HS-27A (cell line): ENCODE measurements at places on chromosomes 6 and 20.

DNA sequence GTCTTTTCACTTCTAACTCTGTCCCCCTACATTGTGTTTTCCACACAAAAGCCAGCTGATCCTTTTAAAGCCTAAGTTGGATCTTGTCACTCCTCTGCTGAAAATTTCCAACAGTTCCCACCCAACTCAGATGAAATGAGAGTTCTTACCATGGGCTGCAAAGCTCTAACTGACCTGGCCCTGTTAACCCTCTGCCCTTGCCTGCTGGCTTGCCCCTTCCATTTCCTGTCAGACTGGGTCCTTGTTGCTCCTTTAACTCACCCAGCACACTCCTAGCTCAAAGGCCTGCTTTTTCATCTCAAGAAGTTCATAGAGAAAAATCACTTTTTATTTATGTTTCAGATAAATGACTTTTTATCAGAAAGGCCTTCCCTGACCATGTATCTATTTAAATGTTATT, 66.5 kb upstream of the HEY2 start:
- DNase-seq = no peak

- no peak for DNase-seq
Measured at GRCh38 chr6:154341871-154342270, 14.7 kb downstream of the IPCEF1 start.

- DNase-seq = peak; percentile 41
Measured at GRCh38 chr6:133701633-133702331, 187.1 kb upstream of the TCF21 start.

- DNase-seq = no peak
Measured at GRCh38 chr6:137000825-137001224, 43.9 kb downstream of the IL20RA start.

DNA sequence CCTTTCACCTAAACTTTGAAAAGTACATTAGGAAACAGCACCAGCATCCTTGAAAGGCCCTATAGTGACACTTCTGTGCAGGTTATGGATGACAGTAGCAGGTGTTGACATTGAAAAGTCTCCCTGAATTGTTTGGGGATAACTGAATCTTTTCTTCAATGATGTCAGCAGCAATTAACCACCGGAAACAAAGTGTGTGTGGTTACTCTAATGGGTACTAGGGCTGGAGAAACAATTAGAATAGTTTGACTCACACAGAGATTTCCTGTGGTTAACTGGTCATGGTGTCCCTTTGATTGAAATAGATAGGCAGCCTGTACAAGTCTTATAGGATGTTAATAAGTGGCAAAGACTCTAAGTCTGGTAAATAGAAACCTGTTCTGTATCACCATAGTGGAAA, 189.1 kb downstream of the TBX18 start:
- no peak for DNase-seq

- no peak for DNase-seq
Measured at GRCh38 chr6:52336919-52337561, 24.9 kb upstream of the PAQR8 start.

- no peak for DNase-seq
Measured at GRCh38 chr6:130965656-130966055, 97.4 kb downstream of the EPB41L2 start.

DNA sequence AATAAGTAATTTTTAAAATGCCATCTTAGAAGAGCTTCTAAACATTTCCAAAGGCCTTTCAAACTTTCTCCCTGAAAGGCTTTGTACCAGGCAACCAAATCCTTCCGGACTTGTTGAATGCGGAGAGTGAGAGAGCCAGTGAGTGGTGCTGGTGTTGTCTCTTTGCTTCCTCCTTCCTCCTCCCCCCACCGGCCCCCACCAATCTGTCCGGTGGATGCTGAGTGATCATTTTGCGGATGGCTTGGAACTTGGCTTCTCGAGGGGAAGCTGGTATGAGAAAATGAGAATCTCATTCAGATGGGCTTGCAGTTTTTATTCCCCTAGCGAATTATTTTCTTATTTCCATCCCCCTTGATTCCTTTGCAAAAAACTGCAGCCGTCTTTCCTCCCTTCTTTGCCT, 97.3 kb downstream of the ANKRD60 start:
- no peak for DNase-seq

DNA sequence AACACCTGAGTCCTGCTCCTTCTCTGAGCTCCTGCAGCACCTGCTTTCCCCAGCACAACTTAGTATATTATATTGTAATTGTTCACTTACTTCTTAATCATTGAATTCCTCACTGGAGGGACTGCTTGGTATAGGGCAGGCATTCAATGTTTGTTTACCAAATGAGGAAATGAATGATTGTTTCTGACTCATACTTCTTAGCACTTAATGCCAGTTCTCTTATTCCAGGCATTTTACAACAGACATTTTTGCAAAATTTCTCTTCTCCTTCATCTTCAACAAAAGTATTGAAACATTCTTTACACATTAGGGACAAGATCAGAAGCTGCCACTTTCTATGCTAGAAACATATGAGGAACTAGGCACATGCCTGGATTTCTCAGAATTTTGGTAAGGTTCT, 119.4 kb downstream of the TBX18 start:
- no peak for DNase-seq

- DNase-seq = no peak
Measured at GRCh38 chr6:161584621-161585340, 310.9 kb upstream of the AGPAT4 start.

- DNase-seq = no peak
Measured at GRCh38 chr20:46798430-46798829, 89.0 kb downstream of the SLC2A10 start.

- no peak for DNase-seq
Measured at GRCh38 chr6:123189816-123190215, 193.8 kb downstream of the CLVS2 start.

DNA sequence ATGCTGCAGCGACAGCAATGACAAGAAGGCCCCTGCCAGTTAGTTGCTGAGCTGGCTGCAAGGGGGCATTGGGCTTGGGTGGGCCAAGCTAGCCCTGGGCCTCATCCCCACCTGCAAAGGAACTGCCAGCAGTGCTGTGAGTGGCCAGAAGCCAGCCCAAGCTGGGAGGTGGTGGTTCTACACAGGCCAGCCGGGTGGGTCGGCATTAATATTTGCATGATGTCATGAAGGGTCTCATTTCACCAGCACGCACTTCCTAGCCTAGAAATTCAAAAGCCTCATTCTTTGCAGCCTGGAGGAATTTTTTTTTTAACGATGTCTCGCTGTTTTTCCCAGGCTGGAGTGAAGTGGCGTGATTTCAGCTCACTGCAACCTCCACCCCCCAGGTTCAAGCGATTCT, 62.0 kb downstream of the IYD start:
- DNase-seq = no peak

GRCh38 chr6:44193307-44193910, 23.3 kb upstream of the MYMX start:
- no peak for DNase-seq

- DNase-seq = no peak
Measured at GRCh38 chr6:90442366-90442765, 144.5 kb downstream of the MAP3K7 start.

DNA sequence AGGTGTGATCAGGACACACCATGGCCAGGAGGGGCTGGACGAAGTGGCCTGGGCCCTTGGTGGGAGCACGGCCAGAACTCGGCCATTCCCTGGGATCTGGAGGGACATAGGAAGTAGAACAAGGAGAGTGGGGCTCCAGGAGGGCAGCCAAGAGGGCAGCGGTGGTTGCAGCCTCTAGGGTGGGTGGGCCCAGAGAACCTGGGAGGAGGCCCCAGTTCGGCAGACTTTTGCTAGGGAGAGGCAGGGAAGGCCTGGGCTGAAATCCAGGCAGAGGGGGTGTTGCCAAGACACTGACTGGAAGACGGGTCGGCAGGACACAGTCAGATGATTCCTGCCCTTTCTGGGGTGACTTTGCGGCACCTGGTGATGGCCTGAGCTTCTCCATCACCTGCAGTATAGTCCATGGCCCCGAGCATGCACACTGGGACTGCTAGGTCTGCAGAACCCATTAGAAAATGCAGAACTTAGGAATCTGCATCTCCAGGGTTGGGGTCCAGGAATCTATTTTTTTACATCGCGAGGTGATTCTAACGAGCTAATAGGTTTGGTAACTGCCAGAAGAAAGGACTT, 224.8 kb downstream of the SYNDIG1 start:
- no peak for DNase-seq

DNA sequence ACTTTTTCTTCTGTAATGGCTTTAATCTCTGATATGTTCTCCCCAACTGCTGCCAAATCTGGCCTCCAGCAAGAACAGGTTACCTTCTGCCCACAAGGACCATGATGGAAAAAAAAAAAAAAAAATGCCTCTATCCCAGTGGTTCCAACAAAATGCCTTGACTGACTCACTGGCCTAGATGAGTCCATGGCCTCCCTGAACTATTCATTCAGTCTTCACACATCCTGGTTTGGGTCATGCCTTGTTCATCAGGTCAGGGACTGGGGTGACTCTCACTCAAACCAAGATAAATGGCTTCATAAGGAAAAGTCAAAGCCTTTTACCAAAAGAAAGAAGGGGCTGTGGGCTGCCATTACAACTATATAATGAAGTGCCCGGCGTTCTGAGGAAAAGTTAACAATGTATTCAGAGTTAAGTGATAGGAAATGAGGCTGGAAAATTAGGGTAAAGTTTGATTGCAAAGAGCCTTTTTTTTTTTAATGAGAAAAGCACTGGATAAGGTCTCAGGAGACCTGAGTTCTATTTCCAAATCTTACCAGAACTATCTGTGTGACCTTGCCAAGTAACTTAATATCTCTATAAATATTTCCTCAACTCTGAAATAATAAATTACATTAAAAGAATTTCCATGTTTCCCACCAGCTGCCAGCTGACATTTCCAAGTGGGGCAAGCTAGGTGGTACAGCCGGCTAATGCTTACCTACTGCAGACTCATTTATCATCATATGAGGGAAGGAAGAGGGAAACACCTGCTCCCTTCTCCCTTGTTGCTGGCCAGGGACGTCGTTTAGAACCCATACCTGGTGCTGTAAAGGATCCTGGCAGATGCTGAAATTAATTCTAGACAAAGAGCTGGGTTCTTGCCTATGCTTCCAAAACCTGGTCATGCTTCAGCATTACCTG, 380.0 kb upstream of the MARCKS start:
- DNase-seq = no peak

DNA sequence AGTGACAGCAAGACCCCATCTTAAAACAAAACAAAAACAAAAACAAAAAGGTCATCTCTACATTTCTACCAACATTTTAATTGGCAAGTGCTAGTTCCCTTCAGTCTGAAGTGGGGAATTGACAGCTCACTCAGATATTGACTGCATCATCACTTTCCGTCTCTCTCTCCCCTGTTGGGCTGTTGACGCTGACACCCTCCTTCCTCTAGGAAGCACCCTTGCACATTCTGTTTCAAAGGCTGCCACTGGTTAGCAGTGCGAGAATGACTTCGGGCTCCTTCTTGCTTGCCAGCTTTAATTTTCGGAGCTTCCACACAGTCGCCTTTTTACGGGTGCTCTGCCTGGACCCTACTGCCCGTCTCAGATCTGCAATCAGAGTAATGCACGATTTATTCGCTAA, 96.6 kb upstream of the INSM1 start:
- DNase-seq = no peak

DNA sequence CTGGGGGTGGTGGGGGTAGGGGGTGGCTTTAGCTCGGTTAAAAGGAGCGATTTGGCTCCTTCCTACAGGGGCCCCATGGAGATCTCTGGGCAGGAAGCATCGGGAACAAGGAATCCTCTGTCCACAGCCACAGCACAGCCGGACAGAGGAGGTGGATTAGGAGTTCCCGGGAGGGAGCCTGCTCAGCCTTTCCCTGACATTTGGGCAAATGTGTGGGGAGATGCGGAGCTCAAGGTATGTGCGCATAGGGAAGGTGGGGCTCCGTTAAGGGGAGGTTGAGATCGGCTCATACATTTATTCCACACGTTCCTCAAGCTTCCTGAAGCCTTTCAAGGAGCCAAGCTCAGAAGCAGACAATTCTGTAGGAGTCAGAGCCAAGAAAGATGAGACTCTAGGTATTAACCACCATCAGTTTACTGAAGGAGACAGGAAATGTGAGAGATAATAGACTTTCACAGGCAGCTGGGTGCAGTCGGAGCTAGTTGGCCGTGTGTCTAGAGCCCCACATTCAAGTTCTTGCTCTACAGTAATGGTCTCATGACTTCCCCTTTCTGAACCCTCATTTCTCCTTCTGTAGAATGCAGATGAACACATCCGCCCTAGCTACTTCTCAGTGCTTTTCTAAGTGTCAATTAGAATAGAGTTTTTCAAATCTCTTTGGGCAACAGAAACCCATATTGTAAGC, 40.8 kb upstream of the EPB41L1 start:
- DNase-seq = no peak

DNA sequence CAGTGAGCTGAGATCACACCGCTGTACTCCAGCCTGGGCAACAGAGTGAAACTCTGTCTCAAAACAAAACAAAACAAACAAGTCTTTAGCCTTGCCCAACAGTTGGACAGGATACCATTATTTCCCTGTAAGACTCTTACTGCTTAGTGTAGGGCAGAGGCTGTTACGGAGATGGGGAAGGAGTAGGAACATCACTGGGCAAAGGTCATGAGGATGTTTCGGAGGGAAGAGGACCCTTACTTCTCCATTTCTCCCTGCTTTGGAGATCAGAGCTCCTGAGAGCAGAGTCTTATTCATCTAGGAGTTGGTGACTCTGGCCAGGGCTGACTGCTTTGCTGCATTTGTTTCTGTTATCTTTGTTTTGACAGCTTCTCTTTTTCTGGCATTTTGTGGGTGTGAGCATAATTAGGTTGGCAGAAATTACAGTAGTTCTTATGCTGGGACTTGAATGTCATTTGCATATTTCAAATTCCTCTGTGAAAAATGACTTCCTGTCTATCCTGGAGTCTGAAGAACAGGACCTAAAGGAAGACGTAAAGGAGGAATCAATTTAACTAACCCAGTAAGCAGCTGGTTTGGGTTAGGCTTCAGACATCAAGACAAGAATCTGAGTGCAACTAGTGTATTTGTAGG, 89.0 kb downstream of the CDS2 start:
- DNase-seq = no peak
